Stimulated activated CD4-positive, alpha-beta T cell treated with anti-CD3 and anti-CD28 coated beads, Interleukin-12 subunit alpha, Interleukin-12 subunit beta, amount 100 ng/mL, for 4 hours (primary cell): ENCODE measurements at places on chromosomes 3 and 15.

DNA sequence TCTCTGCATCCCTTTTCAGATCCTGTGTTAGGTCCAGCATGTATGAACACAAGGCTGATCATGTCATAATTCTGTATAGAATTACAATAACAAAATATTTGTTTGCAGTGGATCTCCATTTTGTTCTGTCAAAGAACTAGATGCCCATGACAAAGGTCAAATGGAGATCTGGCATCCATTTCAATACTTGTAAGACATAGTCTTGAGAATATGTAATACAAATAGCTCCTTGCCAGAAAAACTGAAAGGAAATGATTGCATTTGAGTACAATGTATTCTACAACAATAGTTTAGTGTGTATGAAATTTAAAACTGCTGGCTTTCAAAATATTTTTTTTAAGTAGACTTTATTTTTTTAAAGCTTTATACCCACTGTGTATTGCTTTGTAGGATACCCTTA is 101.1 kb downstream of the CMSS1 start:
- no peak for DNase-seq

GRCh38 chr3:129567176-129567705 is 24.3 kb downstream of the H1-8 start:
- DNase-seq = no peak

DNA sequence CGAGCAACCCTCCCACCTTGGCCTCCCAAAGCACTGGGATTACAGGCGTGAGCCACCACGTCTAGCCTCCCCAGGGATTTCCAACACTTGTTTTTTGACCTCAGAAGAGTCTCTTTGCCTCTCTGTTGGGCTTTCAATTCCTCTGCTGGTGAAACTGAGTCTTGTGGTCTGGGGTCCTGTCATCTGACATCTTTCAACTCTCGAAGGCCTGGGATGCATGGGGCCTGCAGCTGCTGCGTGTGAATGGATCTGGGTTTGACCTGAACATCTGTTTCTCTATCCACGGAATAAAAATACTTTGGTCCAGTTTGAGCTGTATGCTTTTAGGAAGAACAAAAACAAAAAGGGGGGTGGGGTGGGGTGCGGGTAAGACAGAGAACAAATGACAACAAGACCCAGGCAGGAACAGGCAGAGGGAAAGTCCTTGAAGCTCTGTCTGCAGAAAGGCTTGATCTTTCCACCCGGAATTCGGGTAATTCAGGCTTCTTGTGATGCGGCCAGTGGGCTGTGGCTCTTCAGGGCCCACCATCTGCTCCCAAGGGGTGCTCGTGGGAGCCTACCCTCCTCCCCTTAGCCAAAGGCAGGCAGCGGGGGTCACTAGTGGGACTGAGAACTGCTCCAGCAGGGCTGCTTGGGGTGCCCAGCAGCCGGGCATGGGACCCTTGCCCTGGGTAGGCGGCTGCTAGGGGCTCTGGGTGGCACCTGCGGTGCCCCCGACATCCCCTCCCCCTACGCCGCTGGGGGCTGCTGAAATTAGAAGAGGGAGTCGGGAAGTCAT is 71.5 kb downstream of the SLC12A8 start:
- DNase-seq = no peak

GRCh38 chr3:128089135-128089534 is 34.5 kb downstream of the RUVBL1 start:
- DNase-seq = no peak

- DNase-seq = no peak
Observed at GRCh38 chr3:45642731-45643152, 46.5 kb upstream of the SACM1L start.

- DNase-seq = no peak
Observed at GRCh38 chr3:120670576-120670975, 11.5 kb downstream of the HGD start.

- DNase-seq = no peak
Observed at GRCh38 chr3:80308637-80309036, 540.8 kb upstream of the ROBO1 start.

- DNase-seq = no peak
Observed at GRCh38 chr3:194936659-194937058, 251.0 kb downstream of the FAM43A start.

DNA sequence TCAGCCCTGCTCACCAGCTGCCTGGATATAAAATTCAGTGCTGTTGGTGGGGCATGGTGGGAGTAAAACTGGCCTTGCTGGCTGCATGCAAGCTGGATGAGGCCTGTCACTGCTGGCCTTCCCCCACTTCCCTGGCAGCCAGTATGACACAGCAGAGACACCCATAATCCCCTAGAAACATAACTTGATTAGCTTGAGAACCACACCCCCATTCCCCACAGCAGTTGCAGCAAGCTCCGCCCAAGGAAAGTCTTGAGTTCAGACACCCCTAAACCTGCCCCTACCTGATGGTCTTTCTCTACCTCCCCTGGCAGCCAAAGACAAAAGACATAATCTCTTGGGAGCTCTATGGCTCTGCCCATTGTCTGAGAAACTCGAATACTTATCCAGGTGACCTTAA is 405.1 kb upstream of the NECTIN3 start:
- DNase-seq = no peak

DNA sequence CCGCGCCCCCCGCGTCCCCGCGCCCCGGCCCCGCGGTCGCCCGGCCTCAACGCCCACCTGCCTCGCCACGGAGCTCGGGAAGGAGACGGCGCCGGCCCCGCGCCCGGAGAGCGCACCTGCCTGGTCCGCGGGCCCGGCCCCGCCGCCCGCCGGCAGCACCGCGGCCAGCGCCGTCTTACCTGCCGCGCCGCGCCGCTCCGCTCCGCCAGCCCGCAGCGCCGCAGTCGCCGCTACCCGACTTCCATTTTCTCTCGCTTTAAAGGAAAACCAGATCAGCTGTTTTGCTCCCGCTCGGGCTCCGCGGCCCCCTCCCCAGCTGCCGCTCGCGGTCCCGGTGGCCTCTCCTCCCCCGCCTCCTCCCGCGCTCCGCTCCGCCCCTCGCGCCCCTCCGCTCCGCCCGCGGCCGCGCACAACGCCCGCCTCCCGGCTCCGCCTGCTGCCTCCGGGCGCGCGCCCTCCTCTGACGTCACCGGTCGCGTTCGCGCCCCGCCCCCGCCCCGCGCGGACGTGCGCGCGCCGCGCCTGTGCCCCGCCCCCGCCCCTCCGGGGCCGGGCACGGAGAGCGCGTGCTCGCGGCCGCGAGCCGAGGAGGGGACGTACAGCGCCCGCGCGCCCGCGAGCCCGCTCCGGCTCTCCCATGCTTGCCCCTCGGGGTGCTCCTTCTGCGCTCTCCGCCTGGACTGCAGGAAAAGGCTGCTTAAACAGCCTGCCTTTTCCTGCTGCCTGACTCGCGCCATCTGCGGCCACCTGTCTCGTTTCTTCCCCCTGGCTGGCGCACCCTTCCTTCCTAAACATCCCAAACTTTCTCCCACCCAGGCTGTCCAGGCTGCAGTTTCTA is 159.8 kb upstream of the CHRNA7 start:
- DNase-seq = peak; percentile 86
